ENCODE measurements at places on chromosomes 7 and 10. TPM values are rescaled to one million over a fixed set of nuclear protein-coding genes. Genes with fewer than 3 reads are reported as not detected.

The ASAH2B gene
- total RNA-seq: 2.1 TPM

DNA sequence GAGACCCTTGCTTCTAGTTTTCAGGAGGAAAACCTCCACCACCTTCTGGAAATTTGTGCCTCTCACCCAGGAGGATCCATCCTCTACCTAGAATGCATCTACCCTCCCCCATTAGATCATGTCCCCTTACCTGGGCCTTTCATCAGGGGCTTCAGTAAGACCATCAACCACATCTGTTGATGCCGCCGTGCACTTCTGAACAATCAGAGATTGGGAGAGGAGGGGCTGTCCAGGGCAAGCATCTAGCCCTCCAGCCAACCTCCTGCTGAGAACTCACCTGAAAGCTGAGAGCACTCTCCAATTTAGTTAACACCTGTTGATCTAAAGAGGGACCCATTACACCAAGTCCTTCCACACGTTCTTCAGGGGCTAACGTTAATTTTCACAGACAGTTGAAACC is 57.6 kb upstream of the PIK3CG start:
- no peak for DNase-seq

DNA sequence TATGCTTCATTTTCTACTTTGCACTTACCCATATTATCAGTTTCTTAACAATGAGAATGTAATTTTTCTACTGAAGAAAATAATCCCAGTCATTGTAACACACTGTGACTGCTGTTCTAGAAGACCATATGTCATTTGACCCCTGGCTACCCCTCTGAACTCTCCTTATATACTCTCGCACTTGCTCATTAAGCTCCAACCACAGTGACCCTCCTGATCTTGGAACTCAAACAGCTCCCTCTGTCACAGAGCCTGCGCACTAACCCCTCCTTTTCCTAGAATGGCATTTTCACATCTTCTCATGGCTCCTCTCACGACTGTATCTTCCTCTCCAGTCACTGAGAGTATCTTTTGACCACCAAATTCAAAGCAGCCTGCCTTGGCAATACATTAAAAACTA is 169.7 kb downstream of the CACNA2D1 start:
- peak; percentile 14 for DNase-seq

The GBX1 gene
- total RNA-seq: not detected

- DNase-seq: no peak
Measured at GRCh38 chr10:95651346-95652060, 5.0 kb downstream of the ALDH18A1 start.

The IFIT2 gene
- total RNA-seq: 9.5 TPM

DNA sequence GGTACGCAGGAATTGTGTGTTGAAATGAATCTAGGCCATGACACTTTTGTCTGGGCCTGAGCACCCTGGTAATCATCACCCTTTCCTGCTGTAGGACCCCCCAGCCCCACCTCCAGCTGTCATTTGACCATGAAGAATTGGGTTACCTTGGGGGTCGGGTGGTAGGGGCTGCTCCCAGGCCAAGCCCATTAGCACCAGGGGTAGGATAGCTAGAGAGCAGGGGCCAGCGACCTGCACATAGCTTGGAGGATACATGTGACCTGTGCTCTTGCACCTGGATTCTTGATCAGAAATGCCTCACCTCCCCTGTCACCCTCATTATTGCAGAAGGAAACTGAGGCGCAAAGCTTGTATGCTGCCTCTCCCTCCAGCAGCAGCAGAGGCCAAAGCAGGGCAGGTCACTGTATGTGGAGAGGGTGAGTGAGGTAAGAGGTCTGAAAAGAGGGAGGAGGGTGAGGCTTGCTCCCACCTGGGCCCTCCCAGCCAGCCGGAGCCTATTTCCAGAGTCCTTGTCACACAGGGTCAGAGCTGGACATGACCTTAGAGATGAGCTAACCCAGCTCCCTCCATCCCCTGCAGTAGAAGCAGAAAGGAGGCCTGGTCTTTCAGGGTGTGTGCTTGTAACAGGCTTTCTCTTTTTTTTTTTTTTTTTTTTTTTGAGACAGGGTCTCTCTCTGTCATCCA is 35.3 kb upstream of the ANKRD2 start:
- DNase-seq: no peak

The CYP2C8 gene
- total RNA-seq: 0.31 TPM

The SLC18A3 gene
- 0.31 TPM for total RNA-seq

DNA sequence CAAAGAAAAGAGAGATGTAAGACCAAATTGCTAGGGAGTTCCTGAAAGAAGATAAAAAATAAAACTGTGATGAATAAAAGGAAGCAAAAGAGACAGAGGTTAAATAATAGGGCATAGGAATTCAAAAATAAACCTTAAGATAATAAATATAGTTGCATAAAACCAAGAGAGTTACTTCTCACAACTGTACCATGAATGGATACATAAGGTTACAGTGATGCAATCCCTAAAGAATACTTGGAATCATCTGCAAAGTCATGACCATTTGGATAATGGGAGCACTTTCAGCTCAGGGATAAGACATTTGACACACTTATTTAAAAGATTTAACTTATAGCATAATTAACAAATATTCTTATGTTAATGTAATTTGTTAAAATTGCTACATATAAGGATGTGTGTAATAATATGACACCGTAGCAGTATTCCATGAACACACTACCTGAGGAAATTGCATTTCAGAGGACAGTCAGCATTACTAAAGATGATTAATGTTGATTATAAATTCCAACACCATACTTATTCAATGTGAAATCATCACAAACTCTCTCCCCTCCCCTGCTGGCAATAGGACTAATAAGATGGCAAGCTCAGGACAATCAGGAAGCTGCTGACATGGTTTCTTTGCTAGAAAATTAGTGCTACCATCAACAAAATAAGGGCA is 202.1 kb upstream of the AKR1E2 start:
- DNase-seq: no peak

DNA sequence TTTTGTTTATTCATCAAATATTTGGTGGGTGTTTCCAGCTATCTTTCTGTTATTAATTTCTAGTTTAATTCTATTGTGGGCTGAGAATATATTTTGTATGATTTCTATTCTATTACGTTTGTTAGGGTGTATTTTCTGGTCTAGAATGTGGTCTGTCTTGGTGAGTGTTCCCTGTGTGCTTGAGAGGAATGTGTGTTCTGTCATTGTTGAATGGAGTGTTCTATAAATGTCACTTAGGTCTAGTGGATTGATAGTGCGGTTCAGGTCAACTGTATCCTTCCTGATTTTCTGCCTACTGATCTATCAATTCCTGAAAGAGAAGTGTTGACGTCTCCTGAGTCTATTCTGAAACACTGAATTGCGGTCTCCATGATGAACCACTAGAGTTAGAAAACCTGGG is 8.5 kb downstream of the HTRA1 start:
- no peak for DNase-seq

The TSPAN33 gene
- 20.8 TPM for total RNA-seq

GRCh38 chr7:47387506-47387905 is 194.4 kb downstream of the TNS3 start:
- DNase-seq: no peak

DNA sequence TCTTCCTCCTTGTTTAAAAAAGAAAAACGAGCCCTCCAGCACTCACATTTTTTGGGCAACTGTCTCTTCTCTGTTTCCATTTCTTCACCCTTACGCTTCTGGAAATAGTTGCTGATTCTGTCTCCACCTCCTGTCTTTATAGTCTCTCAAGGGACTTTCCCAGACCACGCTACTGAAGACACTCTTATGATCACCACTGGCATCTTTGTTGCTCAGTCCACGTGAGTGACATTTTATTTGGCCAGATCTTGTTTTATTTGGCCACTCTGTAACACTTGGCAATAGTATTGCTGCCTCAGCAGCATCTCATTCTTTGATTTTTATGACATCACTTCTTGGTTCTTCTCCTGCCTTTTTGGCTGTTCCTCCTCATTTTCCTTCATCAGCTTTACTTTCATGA is 21.6 kb upstream of the NME8 start:
- peak; percentile 42 for DNase-seq

DNA sequence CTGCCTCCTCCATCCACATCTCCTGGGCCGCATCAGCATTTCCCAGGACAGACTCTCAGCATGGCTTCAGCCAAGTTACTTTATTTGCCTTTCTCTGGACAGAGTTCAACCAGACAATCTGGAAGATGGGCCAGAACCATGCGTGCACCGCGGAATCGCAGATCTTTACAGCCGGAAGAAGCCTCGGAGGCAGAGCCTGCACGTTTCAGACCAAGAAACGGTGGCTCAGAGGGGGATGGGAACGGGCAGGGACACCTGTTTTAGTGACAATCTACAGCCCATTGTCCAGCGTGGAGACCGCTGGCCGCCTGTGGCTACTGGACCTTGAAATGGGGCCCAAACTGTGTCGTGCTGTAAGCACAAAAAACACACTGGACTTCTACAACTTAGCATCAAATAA is 3.5 kb downstream of the VIPR2 start:
- DNase-seq: no peak

The CCDC7 gene
- 129 TPM for total RNA-seq

- no peak for DNase-seq
Measured at GRCh38 chr7:142807855-142808460, 37.2 kb downstream of the PRSS2 start.

The MUC3A gene
- total RNA-seq: not detected

GRCh38 chr10:85433248-85433647 is 933.3 kb downstream of the GRID1 start:
- DNase-seq: peak; percentile 77

DNA sequence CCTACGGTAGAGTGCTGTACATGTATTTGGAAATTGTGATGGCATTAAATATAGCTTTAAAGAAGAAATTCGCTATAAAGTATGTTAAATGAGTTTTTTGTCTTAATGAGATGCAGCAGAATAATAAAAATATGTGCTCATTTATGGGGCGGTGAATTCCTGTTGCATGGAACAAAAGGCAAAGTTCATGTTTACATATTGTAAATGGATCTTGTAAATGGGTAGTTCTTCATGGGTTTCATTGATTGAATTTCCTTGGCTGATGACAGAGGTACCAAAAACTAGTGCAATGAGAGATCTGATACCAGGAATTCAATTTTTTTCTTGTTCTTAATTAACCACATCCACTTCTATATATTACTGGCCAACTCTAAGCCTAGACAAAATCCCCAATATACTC is 284.2 kb downstream of the SUGCT start:
- no peak for DNase-seq

GRCh38 chr7:2541291-2542010 is 13.9 kb downstream of the BRAT1 start:
- DNase-seq: no peak

The EEF1AKMT2 gene
- 30.7 TPM for total RNA-seq

Data from tongue (tissue), 3 donors.